ENCODE measurements at places on chromosomes 13 and 19.

DNA sequence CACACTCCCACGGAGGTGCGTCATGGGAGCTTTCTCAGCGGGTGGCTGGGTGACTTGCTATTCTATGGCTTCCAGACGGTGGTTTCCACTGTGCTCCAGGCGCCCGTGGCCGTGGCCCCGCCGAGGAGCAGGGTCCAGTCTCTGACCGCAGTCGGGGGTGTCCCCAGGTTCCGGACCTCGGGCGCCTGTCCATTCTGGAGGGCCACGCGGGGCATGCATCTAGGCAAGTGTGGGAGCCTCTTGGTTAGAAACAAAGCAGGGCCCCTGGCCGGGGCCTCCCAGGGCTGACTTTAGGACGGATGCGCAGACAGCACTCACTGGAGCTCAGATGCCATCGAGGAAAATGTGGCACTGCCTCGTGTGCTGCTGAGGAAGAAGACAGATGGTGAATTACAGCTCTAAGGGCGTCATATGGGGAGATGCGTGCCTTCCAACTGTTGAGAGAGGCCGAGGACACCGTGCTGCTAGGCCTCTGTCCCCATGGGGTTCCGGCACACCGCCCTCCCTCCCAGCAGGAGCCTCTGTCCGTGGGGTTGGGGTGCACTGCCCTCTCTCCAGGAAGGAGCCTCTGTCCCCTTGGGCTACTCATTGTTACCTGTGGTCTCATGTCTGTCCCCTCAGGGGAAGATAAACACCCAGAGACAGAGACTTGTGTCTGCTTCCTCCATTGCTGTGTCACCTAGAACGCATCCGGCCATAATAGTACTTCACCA lies 38.1 kb downstream of the TMEM255B start:
- no peak for DNase-seq

DNA sequence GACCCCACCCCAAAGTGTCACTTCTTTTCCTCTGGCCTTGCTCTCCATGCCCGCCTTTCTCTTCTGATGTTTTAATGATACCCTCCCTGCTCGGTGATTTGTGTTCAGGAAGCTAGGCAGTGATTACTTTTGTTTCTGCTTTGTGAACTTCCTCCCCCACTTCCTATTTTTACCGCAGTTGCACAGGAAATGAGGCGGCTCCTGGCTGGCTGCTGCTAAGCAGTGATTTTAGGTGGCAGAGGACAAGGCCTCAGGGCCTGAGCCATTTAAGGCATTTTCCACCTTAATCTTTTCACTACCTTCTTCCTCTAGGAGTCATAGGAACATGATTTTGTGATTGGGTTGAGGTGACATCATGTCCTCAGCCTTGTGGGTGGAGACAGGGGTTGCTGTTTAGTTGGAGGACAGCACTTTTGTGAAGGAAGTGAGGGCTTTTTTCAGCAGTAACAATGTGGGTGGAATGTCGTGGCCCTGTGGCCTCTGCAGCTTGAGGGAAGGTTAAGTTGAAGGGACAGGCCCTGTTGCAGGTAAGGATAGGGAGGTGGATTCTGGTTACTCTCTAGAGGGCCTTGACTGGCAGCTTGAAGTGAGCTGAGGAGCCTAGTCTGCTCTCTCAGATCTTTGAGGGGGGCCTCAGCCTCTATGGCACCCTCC lies 15.7 kb downstream of the GARRE1 start:
- DNase-seq, result peak; percentile 84

DNA sequence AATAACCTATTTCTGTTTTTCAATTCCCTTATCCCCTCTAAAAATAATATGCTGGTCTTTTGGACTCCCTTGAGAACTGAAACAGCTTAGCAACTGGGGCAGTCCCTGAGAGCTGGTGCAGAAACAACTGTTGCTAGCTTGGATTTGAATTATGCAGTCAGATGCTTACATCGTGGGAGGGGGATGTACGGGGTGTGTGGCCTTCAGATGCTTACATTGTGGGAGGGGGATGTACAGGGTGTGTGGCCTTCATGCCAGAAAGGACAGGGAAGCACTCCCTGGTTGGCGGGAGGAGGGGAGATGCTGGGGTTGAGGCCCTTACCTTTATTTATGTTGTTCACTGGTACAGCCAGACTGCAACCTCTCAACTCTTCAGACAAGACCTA lies 25.6 kb downstream of the LRCH1 start:
- no peak for DNase-seq

DNA sequence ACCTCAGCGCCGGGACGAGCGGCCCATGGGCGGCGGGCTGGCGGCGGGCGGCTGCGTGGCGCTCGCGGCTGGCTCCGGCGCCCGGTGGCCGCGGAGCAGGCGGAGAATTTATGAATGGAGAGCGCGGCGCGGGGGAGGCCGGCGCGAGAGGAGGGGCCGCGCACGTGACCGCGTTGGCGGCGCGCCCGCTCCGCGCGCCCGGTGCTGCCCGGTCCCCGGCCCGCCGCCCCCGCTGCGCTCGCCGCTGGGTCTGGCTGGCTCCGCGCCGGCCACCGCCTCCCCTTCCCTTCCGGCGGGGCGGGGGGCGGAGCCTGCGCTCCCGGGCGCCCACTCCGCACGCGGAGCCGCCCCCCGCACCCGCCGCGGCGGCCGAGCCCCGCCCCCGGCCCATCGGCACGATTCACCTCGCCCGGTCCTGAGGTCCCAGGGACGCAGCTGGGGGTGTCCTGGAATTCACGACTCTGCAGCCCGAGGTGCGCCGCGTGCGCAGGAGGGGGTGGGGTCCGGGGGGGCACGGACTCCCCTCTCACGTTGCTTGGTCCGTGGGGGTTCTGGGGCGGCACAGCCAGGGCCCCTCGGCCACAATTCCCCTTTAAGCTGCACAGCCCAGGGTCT lies at the start of gene CBARP:
Gene CBARP, minus strand, starts transcription at position 252 of the 615 bp plus-strand sequence. CDS start 1,905 bp downstream, outside the sequence.
- DNase-seq, result peak; percentile 54

DNA sequence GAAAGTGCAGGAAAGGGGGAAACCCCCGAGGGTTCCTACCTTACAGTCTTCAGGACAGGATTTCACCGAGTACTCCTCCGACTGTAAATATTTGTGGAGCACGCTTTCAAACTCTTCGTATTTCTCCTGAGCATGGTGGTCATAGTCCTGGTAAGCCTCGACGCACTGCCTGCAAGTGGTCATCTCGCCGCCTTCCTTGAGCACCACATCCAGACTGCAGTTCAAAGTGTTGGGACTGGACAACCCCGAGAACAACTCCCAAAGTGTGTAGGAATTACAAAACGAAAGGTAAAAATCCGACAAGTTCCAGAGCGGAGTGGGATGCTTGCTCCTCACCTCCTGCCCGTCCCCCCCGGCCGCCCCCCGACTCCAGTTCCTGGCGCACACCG lies 349.7 kb downstream of the LIG4 start:
- DNase-seq, result no peak

DNA sequence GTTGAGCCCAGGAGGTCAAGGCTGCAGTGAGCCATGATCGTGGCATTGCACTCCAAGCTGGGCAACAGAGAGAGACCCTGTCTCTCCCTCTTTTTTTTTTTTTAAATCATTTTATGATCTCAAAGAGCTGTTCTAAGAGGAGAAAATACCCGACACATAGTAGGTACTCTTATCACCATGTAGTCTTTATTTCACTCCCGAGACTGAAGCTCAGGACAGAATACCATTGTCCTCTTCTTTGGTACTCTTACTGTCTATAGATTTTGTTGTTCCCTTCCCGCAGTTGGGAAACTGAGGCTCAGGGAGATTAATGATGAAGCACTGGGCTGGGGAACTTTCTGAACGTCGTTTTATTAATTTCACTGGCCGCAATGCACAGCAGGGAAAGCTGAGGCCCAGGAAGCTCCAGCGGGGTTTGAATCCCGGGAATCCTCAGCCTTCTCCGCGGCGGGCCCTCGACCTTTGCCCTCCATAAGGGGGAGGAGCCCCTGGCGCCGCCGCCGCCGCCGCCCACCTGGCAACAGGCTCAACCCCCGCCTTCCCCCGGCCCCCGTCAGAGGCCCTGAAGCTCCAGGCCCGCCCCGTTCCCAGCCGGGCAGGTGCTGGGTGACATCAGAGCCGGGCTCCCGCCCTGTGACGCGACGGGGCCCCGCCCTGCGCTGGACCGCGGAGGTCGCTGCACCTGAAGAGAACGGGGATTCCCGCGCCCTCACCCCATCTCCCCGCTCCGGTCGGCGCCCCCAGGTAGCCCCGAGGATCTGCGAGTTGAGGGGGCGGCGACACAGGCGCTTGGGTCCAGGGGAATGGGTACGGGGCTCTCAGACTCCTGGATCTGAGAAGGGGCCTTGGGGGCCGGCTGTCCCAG lies 1.6 kb downstream of the MYH14 start:
- DNase-seq, result no peak

- DNase-seq, result no peak
Measured at GRCh38 chr13:94656176-94656575, 54.5 kb downstream of the GPR180 start.

DNA sequence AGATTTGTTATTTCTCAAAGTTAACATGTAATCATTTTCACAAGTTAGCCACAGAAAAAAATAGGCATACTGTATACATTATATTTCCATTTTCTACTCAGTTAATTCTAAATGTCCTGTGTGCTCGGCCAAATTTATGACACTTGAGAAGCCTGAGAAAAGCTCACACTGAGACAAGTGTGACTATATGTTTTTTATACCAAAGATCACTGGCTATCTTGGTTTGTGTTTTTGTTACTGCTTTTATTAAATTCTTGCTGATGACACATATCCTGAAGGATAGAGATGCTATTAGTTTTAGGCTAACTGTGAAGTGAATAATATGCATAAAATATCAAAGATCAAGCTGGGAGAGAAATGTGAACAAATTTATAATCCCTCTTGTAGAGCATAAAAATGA lies 49.3 kb upstream of the IL17D start:
- DNase-seq, result no peak

DNA sequence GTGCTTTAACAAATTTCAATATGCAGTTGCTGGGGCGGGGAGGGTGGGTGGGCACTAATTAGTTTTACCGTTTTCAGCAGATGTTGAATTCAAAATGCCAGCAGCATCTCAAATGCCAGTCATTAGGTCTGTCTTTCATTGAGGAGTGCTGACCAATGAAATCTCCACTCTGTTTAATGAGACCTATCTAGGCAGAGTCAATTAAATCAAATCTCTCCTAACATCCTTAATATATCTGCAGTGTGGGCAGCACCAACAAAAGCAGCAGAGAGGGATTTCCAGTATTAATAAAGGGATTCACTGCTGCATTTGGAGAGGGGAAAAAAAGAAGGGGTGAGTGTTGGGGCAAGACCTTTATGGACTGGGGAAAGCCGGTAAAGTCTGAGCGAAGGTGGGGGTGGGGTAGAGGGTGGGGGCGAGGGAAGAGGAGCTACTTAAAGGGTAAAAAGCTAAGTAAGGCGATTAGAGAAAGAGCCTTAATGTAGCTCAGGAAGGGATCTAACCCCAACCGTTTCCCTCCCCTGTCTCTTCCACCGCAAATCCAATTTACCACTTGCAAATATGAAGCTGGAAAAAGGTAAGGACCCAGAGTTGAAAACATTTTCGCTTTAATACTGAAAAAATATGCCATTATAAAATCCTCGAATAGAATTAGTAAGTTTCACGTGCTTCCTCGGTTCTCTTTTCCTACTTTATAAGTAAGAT lies 4.5 kb downstream of the SLITRK1 start:
- no peak for DNase-seq

DNA sequence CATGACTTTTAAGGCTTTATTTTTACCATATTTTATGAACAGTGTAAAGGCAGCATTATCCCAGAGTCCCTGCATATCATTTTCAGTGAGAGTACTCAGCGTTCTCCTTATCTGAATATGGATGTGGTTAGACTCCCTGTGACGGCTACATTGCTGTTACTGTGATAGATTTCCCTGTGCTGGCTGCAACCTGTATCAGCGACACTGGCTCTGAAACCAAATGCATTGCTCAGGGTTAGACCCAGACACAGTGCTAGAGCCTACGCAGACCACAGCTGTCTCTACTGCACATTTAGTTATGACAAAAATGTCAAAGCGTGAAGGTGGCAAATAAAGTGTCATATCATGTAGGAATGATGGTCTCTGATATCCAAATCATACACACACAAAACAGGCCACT lies 138.0 kb downstream of the ENOX1 start:
- DNase-seq, result no peak

DNA sequence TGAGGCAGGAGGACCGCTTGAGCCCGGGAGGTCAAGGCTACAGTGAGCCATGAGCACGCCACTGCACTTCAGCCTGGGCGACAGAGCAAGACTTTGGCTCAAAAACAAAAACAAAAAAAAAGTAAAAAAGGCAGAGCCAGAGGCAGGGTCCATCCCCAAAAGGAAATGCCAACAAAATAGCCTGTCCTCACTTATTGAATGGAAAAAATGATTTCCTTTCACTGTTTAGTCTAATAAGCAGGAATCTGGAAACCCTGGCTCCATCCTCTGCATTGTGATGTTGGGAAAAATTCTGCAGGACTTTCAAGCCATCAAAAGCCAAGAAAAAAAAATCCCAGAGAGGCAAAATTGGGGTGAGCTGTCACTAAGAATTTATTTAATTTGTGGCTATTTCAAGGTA lies 23.2 kb downstream of the ZIC5 start:
- no peak for DNase-seq

DNA sequence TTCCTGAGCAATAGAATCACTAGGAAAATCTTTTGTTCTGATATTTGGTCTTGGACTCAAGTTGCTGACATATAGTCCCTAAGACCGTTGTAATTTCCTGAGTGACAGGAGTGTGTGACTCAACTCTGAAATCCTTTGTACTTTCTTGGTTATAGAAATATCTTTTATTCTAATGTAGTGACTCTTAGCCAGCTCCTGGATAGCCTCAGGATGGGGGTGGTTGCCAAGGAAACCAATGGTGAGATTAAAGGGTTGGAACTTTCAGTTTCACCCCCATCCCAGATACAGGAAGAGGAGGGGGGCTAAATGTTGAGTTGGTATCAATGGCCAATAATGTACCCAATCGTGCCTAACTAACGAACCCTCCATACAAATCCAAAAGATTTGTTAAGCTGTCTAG lies 41.8 kb downstream of the MBD3L2B start:
- DNase-seq, result no peak

DNA sequence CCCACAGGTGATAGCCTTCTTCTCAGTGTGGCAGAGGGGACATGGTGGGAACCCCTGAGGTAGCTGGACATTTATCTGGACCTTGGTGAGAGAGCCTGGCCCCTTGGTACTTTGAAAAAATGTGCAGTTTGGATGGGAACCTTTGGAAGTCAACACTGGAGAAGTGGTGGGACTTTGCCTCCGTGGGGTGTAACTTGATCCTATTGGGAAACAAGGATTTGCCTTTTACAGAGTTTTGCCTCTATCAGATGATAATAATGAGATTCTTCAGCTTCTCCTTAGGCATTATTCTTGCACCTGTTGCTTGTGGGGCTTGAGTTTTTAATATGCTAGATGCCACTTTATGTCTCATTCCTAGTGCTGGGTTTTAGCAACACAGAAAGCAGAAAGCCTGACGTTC lies 99.0 kb downstream of the ERCC5 start:
- DNase-seq, result no peak

DNA sequence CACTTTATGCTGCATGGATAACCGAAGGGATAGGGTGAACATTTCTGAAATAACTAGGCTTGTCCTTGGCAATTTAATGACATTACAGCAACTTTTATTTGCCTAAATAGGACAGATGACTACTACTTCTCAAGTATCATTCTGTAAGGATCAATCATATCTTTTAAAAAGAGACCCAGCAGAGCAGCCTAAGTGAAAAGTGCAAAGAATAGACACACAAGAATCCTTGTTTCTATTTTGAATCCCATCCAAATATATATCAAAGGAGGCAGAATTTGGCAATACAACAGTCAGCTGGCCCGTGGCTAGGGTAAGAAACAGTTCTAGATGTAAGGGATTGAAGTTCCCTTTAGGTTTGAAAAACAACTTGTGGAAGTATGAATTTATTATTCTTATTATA lies 6.9 kb downstream of the THSD1 start:
- DNase-seq, result no peak
